Activated naive CD8-positive, alpha-beta T cell treated with anti-CD3 and anti-CD28 coated beads, Interleukin-2, amount 50 U/mL, for 24 hours (primary cell): ENCODE measurements at places on chromosomes 4 and X.

DNA sequence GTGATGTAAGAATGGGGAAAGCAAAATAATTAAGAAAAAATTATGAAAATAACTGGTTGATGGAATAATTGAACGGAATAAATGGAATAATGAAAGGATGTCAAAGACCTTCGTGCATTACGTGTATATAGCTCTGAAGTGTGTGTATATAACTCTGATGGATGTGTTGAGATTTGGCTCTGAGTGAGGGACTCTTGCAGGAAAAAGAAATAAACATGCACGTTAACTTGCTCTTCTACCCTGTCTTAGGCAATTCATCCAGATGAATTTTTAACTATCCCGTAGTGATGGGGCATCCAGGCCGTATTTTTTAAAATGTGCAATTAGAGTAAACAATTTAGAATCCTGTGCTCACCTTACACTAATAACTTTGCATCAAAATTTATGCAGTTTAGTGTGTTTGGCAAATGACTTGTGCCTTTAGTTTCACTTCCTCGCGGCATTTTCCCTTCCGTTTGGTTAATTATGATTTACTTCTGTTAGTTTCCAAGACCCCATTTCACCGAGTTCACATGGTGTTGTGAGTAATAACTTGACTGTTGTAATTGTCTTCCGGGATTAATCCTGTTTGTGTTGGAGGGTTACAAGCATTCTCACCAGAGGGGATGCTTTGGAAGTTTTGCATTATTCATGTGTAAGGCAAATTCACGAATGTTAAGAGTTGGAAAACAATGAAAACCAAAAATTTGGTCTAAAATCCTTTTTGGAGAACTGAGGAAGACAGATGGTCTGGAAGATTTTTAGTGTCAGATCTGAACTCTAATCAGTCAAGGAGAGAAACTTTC lies 256.5 kb upstream of the FAT1 start:
- DNase-seq: no peak
- H3K27ac ChIP-seq: no peak overlapping the region
- H3K4me3 ChIP-seq: no peak overlapping the region
- no peaks in the 10 kb centered on the region for H3K27me3 ChIP-seq
- no peaks in the 10 kb centered on the region for H3K36me3 ChIP-seq

DNA sequence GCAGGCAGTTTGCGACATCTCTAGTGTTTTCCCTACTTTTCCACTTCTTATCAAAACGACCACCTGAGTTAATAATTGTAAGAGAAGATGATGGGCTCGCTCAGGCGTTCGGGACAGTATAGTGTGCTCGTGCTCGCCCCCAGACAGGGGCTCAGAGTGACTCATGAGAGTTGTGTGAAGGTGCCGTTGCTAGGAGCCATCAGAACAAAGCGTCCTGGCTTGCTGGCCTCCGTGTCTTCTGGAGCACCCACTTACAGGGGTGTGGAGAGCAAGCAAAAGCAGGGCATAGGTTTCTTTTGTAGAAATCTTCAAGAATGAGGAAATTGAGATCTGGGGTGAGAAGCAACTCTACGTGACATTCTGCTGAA lies 73.0 kb upstream of the ADGRG2 start:
- peaks cover 1% of the 10 kb centered on the region for H3K27me3 ChIP-seq
- peaks cover 7% of the 10 kb centered on the region for H3K4me1 ChIP-seq
- H3K4me3 ChIP-seq: no peak overlapping the region
- H3K27ac ChIP-seq: no peak overlapping the region

- peaks cover 2% of the 10 kb centered on the region for H3K4me1 ChIP-seq
- no peak overlapping the region for H3K4me3 ChIP-seq
- H3K27me3 ChIP-seq: peaks cover 3% of the 10 kb centered on the region
- H3K27ac ChIP-seq: no peak overlapping the region
Measured at GRCh38 chr4:100593935-100594334, 76.1 kb upstream of the EMCN start.

DNA sequence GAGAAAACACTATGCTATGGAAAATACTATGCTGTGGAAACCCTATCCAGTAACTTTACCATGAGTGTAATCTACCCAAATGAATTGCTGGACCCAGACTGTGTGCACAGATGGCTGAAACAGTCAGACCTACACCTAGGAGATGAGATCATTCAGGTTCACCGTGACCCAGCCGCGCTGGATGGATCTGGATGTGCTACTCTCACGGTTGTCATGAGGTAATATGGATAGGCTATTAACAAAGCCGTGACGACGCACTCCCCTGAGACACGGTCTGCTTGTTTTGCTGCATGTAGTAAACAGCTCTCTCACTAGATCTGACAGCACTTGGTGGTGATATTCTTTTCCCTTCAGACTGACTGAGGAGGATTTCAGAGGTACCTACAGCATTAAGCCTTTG lies 832.5 kb upstream of the GRID2 start:
- H3K4me3 ChIP-seq: no peak overlapping the region
- H3K27ac ChIP-seq: no peak overlapping the region
- no peaks in the 10 kb centered on the region for H3K4me1 ChIP-seq
- no peaks in the 10 kb centered on the region for H3K36me3 ChIP-seq

- no peak overlapping the region for H3K27ac ChIP-seq
- peaks cover 3% of the 10 kb centered on the region for H3K27me3 ChIP-seq
- H3K36me3 ChIP-seq: no peaks in the 10 kb centered on the region
- no peak overlapping the region for H3K4me3 ChIP-seq
- H3K4me1 ChIP-seq: peaks cover 26% of the 10 kb centered on the region
- peak; percentile 52 for DNase-seq
Measured at GRCh38 chrX:71652405-71652804, 14.9 kb upstream of the LOC101059915 start.

GRCh38 chrX:1224954-1225353 lies 12.5 kb upstream of the CRLF2 start:
- no peaks in the 10 kb centered on the region for H3K27me3 ChIP-seq
- no peak overlapping the region for H3K4me3 ChIP-seq
- H3K27ac ChIP-seq: no peak overlapping the region
- no peak for DNase-seq
- peaks cover 10% of the 10 kb centered on the region for H3K4me1 ChIP-seq
- peaks cover 4% of the 10 kb centered on the region for H3K36me3 ChIP-seq

DNA sequence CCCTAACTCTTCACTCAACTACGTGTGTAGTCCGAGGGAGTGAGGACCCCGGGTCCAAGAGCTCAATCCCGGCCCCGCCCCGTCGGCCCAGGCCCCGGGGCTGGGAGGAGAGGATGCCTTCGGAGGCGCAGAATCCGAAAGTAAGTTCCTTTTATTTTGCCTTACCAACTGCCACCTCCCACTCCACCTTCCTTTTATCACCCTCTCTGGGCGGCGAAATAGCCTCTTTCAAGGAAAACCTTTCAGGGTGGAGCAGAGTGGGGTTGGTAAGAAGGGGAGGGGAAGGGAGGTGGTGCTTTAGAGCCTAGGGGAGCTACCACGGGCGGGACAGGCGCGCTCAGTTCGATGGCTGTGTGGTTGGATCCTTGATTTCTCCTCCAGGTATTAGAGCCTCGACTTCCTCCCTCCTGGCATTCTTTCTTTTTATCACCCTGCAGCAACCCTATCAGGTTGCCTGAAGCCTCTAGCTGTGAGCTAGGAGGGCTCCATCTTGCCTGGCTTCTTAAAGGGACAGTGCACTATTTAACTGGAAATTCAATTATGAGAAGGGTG lies 191.2 kb downstream of the RRAGB start:
- no peaks in the 10 kb centered on the region for H3K27me3 ChIP-seq
- H3K27ac ChIP-seq: peak overlapping the region; percentile 81
- no peaks in the 10 kb centered on the region for H3K36me3 ChIP-seq

DNA sequence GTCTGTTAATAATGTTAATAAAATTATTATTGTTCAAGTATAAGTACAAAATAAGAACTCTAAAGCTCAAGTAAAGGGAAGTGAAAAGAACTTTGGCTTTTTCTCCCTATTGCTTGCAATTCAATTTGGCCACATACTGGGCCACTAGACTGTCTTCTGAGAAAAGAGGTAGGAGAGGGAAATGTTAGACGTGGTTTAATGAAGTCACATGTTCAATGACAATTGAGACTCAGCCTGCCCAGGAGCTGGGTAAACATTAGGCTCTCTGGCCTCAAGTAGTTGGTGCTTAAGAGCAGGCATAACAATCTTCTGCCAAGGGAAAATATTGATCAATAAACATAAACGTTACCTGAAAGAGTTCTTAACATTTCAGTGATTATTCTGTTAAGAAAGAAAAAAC lies 15.1 kb upstream of the PRSS12 start:
- no peak for DNase-seq
- no peak overlapping the region for H3K4me3 ChIP-seq
- H3K4me1 ChIP-seq: no peaks in the 10 kb centered on the region
- H3K36me3 ChIP-seq: no peaks in the 10 kb centered on the region
- H3K27me3 ChIP-seq: peaks cover 12% of the 10 kb centered on the region

GRCh38 chrX:32267796-32268195 lies 943.6 kb downstream of the DMD start:
- no peaks in the 10 kb centered on the region for H3K4me1 ChIP-seq
- no peak overlapping the region for H3K27ac ChIP-seq
- H3K27me3 ChIP-seq: no peaks in the 10 kb centered on the region
- no peaks in the 10 kb centered on the region for H3K36me3 ChIP-seq
- H3K4me3 ChIP-seq: no peak overlapping the region
- DNase-seq: no peak

DNA sequence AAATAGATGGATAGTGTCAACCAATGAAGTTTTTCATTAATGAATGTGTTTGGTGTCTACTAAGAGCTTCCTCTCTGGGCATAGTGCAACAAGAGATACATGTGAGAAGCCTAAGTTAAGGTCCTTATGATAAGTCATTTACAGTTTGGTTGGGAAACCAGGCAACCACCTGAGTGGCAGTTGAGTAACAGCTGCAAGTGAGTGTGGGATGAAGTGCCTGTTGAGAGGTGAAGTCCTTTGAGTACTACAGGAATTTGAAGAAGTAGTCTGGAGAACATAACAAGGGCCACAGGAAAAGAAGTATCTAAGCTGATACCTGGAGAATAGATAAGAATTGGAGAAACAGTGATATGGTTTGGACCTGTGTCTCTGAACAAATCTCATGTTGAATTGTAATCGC lies 48.5 kb upstream of the FRMPD4 start:
- H3K27ac ChIP-seq: no peak overlapping the region
- H3K36me3 ChIP-seq: no peaks in the 10 kb centered on the region
- no peak for DNase-seq
- H3K27me3 ChIP-seq: no peaks in the 10 kb centered on the region

DNA sequence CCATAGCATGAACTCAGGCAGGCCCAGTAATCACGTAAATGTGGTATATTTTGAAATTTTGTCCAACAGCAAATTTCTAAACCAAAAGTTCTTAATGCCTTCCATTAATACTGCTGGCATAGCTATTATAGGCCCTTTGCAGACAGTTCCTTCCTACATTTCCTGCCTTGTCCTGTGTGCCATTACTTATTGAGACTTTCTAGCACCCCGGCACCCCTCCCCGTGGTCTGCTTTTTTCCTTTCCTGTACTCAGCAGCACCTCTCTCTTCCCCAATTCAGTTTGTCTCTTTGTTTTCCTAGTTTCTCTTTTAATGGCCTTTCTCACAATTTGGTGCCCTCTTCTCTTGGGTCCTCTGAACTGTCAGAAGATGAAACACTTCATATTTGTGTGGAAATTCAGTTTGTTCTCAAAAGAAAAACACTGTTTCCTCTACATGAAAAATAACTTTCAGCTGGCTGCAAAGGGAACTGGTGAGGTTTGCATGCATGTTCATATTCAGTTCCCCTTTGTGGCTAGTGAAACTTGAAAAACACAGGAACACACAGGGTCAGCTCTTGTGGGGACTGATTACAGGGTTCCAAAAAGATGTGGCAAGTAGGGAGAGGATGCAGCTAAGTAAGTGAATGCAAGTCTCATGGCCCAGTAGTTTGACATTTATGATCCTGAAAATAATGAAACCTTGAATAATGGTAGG lies 17.1 kb downstream of the GPR34 start:
- peak overlapping the region; percentile 59 for H3K27ac ChIP-seq
- H3K27me3 ChIP-seq: no peaks in the 10 kb centered on the region
- H3K36me3 ChIP-seq: no peaks in the 10 kb centered on the region
- peaks cover 65% of the 10 kb centered on the region for H3K4me1 ChIP-seq
- DNase-seq: no peak

DNA sequence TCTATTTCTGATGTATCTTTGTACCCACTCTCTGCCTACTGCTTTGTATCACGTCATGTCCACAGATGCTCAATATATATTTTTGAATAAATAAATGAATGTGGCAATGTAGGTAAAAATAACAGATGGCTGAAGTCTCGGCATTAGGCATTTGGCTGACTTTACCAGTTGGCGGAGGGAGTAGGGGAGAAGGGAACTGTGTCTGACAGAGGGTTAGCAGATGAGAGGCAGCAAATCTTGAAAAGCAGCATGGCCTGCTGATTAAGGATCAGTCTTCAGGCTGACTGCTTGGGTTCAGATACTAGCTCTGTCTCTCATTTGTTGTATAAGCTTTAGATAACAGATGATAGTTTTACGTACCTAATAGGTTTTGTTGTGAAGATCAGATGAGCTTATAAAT lies 31.9 kb upstream of the RASGEF1B start:
- no peak overlapping the region for H3K27ac ChIP-seq
- no peak for DNase-seq
- peaks cover 75% of the 10 kb centered on the region for H3K4me1 ChIP-seq
- H3K27me3 ChIP-seq: no peaks in the 10 kb centered on the region
- no peak overlapping the region for H3K4me3 ChIP-seq

DNA sequence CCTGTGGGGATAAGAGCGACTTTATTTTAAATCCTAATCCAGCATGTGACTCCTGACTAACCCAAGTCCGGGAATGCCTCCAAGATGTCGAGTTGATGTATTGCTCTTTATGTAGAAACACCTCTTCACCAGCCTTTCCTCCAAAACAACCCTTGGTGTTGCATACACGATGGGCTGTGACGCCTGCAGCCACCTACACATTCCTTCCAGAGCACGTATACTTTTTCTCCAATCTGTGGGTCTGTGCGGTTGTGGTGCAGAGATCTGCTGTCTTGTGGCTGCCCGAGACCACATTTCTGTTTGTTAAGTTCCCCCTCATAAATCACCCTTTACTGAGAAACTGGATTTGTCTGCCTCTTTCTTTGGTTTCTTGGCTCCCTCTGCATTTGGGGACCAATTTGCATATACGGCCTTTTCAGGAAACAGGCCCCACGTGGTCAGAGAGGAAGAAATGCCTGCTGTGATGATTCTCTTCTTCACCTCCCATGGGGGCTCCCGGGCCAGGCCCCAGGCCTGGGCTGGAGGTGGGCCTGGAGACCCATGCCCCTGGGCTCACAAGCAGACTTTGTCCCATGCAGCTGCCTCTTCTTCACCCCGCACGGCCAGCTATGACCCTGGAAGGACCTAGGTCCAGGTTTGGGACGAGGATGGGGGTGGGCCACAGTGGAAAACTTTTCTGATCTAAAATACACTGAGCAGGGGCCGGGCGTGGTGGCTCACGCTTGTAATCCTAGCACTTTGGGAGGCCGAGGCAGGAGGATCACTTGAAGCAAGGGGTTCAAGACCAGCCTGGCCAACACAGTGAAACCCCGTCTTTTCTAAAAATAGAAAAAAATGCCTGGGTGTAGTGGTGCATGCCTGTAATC lies 21.4 kb upstream of the AFAP1 start:
- H3K4me1 ChIP-seq: peaks cover 72% of the 10 kb centered on the region
- DNase-seq: peak; percentile 82
- peaks cover 25% of the 10 kb centered on the region for H3K27me3 ChIP-seq
- peak overlapping the region; percentile 75 for H3K4me3 ChIP-seq

- H3K27ac ChIP-seq: no peak overlapping the region
- no peak overlapping the region for H3K4me3 ChIP-seq
- no peak for DNase-seq
- no peaks in the 10 kb centered on the region for H3K36me3 ChIP-seq
- H3K4me1 ChIP-seq: no peaks in the 10 kb centered on the region
- peaks cover 3% of the 10 kb centered on the region for H3K27me3 ChIP-seq
Measured at GRCh38 chr4:7254736-7255487, 62.6 kb downstream of the SORCS2 start.

- H3K4me1 ChIP-seq: no peaks in the 10 kb centered on the region
- no peak for DNase-seq
- H3K27ac ChIP-seq: no peak overlapping the region
- no peaks in the 10 kb centered on the region for H3K36me3 ChIP-seq
- H3K4me3 ChIP-seq: no peak overlapping the region
- H3K27me3 ChIP-seq: no peaks in the 10 kb centered on the region
Measured at GRCh38 chrX:38262715-38263620, 42.3 kb upstream of the SRPX start.
